GM12892 (cell line): ENCODE measurements at places on chromosomes 7 and 10.

DNA sequence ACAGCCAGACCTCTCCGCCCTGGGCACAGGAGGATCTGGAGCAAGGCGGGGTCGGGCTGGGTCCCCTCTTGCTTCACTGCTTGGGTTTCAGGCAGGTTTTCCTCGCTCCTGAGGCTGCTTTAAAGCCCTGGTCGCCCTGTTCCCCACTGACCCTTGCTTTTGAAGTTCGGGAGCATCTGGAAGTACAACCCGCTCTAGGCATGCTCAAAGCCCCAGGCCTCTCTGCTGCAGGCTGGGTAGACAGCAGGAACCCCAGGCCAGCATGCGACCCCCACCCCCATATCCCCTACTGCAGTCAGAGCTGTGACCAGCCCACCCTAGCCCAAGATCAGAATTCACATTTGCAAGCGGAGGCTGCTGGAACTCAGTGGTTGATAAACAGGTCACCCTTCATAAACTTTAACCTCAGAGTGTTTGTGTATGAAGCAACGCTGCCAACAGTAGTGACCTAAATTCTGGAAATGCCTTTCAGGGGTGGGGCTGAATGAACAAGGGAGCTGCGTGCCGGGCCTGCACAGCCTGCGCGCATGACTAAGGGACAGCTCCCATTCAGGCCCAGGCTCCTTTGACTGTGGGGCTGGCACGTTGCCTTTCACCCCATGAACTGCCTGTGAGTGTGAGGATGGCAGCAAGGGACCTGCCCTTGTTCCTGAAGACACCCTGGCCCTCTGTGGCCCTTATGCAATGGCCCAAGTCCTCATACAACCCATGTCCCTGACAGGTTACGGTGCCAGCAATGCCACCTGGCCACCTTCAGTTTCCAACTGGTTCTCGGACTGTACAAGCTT, 52.5 kb downstream of the PROSER2 start:
- no peak for DNase-seq

DNA sequence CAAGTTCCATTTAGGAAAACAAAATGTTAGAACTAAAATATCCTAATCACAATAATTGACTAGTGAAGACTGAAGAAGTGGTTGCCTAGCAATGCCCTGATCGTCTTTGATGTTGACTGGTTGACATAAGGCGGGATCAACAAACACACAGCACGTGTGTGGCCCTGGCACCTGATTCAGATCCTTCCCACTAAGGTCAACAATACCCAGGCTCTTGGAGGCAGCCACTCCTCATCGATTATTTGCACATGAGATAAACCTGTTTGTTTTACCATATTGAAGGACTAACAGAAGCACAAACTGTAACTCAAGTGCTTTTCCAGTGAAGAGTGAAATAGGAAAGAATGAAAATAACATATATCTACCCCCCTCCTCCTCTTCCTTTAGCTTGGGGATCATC, 15.6 kb downstream of the FANK1 start:
- no peak for DNase-seq

DNA sequence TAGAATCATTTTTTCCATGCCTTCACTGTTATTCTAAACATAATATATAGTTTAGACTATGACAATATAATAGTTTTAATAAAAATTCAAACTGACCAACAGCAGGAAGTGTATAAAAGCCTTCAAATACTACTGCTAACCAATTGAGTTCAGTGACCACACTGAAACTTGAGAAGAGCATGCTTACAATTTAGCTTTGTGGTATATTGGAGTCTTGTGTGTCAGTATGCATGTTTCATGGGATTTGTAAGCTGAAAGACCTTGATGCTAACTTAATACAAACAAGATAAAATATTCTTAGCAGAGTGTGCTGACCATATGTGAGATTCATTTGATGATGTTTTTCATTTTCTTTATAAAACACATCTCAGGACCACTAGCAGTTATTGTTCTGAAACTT, 395.5 kb downstream of the SUGCT start:
- DNase-seq: no peak

DNA sequence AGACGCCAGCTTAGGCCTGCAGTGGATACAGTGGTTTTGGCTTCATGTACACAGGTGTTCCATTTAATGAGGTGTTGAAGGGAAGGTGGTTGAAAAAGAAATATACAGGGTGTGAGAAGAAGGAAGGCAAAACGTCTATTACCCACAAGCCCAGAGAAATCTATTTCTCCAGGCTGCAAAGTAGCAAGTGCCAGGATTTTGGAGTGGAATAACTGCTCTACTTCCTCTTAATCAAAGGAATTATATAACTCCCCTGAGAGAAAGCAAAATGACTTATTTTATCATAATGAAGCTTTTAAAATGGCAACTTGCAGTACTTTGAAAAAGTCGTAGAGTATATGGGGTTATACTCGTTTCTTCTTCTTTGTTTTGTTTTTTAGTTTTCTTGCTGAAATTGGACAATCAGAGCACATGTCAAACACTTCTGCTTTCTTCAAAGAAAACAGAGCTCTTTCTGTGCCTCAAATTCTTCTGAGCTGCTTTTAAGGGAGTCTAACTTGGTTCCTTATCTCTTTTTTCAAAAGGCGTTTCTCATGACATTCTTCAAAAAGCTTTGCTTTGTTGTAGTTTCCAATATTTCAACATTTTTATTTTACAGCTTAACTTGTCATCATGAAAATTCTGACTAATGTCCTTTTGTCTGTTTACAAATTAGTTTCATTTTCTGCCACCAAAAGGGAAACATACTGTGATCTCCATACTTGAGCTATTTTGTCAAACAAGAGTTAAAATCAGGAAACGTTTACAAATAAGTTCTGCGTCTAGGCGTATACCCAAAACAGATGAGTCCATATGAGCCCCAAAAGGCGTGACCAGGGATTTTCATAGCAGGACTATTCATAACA, 289.7 kb downstream of the FRMD4A start:
- DNase-seq: no peak

DNA sequence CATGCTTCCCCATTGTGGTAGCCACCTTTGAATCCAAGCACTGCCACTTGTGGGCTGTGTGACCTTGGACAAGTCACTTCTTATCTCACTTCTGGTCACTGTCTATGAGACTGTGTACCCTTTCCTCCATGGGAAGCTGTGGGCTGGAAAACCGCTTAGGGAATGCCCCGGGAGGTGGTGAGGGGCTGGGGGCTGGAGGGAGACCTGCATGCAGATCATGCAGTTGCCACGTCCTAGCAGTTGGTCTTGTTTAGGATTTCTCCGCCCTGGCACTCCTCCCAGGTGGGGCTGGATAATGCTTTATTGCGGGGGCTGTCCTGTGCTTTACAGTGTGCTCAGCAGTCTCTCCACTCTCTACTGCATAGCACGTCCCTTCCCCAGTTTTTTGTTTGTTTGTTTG, 62.9 kb upstream of the OPN4 start:
- DNase-seq: no peak

DNA sequence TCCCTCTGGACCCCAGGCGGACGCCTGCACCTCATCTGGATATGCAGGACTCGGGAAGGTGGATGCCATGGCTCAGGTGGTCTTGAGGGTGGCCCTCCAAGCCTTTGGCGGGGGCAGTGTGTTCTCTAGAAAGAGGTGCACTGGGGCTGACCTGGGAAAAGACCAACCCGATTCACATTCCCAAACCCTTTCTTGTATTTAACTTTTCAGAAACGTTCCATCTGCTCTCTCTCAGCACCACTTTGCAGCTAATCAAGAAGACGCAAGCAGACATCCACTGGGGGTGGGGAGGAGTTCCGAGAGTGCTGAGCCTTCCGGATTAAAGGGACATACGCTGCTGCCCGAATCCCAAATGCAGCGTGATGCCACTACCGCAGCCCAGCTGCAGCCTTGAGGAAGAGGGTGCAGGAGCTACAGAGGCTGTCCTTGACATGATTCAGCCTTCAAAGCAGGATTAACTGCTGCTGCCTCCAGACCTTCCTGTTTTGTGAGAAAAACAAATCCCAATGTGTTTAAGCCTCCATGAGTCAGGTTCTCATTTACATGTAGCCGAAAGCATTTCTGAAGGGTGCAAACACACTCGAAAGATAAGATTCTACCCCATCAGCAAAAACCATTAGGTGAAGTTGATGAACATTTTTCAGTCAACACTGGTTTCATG, 39.9 kb downstream of the RBM17 start:
- no peak for DNase-seq

DNA sequence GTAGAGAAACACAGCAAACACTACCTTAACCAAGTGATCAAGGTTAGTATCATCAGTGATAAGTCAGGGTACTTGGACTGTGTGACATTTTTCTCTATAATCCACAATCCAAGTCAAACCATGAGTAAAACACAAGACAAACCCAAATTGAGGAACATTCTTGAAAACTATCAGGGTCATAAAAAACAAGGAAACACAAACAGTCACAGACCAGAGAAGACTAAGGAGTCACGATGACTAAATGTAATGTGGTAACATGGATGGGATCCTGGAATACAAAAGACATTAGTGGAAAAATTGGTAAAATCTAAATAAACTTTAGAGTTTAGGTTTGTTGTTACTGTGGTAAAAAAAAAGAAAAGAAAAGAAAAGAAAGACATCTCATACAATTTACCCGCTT, 103.8 kb downstream of the ARMH3 start:
- no peak for DNase-seq

DNA sequence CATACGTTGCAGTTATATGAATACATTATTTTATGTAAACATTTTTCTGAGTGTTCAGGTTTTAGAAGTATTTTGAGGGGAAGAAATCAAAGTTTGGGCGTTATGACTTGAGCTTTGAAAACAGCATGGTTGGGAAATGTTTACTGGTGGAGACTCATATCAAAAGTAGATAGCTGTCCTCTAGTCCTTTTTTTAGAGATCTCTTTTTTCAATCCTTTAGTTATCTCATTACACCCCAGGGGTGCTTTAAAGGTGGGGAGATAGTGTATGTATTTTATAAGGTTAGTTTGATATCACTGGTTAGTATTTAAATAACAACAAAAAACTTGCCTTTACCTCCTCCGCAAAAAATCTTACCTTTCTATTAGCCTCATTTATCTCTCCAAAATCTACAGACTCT, 2.3 kb downstream of the DMTF1 start:
- DNase-seq: no peak

DNA sequence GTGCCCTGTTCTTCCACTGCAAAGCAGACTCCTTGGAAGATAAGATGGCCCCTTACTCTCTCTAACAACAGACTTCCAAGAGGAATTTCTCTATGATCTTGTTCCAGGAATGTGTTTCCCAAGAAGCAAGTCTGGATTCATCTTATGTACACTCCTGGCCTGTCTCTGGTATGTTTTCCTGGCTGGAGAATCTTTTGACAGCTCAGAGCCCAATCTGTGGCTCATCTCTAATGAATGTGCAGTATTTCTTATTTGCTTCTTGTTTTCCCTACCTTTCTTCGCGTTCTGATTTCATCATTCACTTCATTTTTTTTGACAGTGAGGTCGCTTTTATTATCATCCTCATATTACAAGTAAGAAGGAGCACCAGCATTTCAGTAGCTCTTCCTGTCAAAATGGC, 53.0 kb upstream of the PITRM1 start:
- DNase-seq: no peak

GRCh38 chr7:120991581-120991980, 3.1 kb downstream of the CPED1 start:
- no peak for DNase-seq

DNA sequence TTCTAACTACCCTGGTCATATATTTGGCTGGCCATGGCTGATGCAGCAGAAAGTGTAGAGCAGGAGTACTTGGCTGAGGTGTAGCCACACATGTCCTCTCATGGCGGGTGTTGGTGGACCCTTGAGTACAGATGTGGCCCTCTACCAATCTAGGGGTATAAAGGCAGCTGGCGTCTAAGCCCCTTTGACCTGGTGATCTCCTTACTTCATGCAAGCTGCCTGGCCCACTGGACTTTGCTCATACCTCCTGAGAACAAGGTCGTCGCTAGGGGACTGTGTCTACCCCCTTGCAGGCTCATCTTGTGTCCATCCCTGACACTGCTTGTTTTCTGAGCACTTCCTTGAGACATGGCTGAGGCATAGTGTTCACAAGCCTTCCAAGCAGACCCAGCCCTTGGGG, 287.8 kb downstream of the RPS24 start:
- no peak for DNase-seq

GRCh38 chr10:84095811-84096497, 43.4 kb upstream of the GHITM start:
- no peak for DNase-seq

DNA sequence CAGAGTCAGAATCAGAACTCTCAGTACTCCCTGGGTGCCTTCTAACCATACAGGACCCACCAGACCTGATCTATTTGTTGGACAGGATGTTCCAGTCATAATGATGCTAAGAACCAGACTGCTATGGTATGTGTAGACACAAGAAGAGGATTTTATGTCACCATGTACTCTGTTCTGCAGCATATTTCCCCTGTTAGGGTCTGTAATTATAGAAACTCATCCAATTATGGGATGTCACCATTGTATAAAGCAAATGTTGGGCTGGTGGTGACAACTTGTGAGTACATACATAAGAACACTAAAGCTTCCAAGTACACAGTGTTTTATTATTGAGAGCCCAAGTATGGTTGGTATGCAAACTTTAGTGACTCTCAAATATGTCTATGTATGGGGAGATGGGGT, 67.1 kb upstream of the AGBL3 start:
- no peak for DNase-seq

GRCh38 chr10:127996586-127996985, 89.7 kb downstream of the PTPRE start:
- DNase-seq: no peak

- DNase-seq: no peak
Observed at GRCh38 chr10:31926765-31927564, 1.7 kb downstream of the ARHGAP12 start.

- no peak for DNase-seq
Observed at GRCh38 chr10:48623009-48623408, 18.1 kb upstream of the ARHGAP22 start.

DNA sequence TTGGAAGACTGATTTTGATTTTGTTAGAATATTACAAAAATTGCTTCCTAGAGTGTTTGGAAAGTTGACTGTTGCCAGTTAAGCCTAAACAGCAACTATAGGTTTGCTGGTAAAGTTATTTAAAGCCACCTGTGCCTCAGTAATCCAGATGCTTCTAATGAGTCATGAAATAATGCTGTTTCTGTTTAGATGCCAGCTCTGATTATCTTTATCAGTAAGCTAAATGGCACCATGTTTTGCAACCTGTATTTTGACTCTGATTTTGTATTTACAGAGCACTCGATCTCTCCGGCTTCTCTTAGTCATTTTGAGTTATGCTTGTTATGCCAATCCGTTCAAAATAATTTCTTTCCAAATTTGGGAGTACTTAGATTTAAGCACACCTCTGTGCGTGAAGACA, 366.1 kb downstream of the EXOC4 start:
- DNase-seq: no peak

- DNase-seq: no peak
Observed at GRCh38 chr10:102776779-102777456, 33.2 kb downstream of the WBP1L start.
